ENCODE measurements at places on chromosomes 7 and 10. TPM values are rescaled to one million over a fixed set of nuclear protein-coding genes. Genes with fewer than 3 reads are reported as not detected.

The CALML3 gene
- not detected for total RNA-seq

The C10orf62 gene
- not detected for total RNA-seq

The CALML5 gene
- total RNA-seq: not detected

The HYAL4 gene
- total RNA-seq: not detected

The PNLIP gene
- total RNA-seq: not detected

The SPDYE3 gene
- total RNA-seq: not detected

The IL6 gene
- 0.66 TPM for total RNA-seq

The PNLIPRP2 gene
- not detected for total RNA-seq

The CARD11 gene
- 108 TPM for total RNA-seq

The TET1 gene
- total RNA-seq: 2.3 TPM

The IDI2 gene
- total RNA-seq: not detected

The CALHM1 gene
- 0.25 TPM for total RNA-seq

The PYROXD2 gene
- total RNA-seq: 8.6 TPM

The SORCS1 gene
- total RNA-seq: not detected

The ASB10 gene
- not detected for total RNA-seq

The BTBD16 gene
- not detected for total RNA-seq

The HOXA7 gene
- not detected for total RNA-seq

The DNAJC30 gene
- 8.5 TPM for total RNA-seq

The CTTNBP2 gene
- not detected for total RNA-seq

The TRPV5 gene
- not detected for total RNA-seq

The TMEM213 gene
- total RNA-seq: not detected

The MCM10 gene
- 61.7 TPM for total RNA-seq

Measured in T-helper 2 cell treated with Interferon-gamma antibody and Interleukin-4, amounts not matched to agents 100 ng/mL and 5 ng/mL, for 36 hours (primary cell).